ENCODE measurements at places on chromosomes 7 and 10. TPM values are rescaled to one million over a fixed set of nuclear protein-coding genes. Genes with fewer than 3 reads are reported as not detected.

Gene SLC13A1
- total RNA-seq, result not detected

Gene DNAH11
- 0.13 TPM for total RNA-seq

Gene TAS2R3
- 0.89 TPM for total RNA-seq

Gene DOCK4
- 63.8 TPM for total RNA-seq

Gene DRGX
- total RNA-seq, result not detected

Gene LHPP
- total RNA-seq, result 4.1 TPM

Gene CAV1
- total RNA-seq, result 1,184 TPM

Gene LIPK
- total RNA-seq, result not detected

Gene IRF5
- 0.26 TPM for total RNA-seq

Gene WNT8B
- total RNA-seq, result under 0.01 TPM

Gene FAM25C
- not detected for total RNA-seq

Gene MSRB2
- total RNA-seq, result 9.0 TPM

Gene CRYGN
- total RNA-seq, result not detected

Gene AKR1E2
- 16.6 TPM for total RNA-seq

Gene COBL
- total RNA-seq, result under 0.01 TPM

Gene PALD1
- 177 TPM for total RNA-seq
